Femur (tissue), 1 donor: ENCODE measurements at places on chromosomes 3 and 15.

DNA sequence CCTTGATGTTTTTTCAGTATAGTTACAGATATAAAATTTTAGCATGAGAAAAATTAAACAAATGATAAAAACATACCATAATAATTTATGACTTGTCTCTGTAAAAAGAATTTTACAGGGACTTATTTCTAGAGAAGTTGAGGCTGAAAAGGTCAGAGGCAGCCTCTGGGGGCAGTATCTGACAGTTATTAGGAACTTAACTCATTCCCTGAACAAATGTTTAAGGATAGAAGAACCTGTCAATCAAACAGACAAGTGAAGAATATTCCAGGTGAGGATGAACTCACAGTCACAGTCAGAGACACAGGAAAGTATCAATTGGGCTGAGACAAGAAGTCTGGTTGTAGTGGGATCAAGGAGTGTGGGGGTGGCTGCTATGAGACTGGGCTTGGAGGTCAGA is 7.3 kb downstream of the MYLK start:
- DNase-seq, result no peak

DNA sequence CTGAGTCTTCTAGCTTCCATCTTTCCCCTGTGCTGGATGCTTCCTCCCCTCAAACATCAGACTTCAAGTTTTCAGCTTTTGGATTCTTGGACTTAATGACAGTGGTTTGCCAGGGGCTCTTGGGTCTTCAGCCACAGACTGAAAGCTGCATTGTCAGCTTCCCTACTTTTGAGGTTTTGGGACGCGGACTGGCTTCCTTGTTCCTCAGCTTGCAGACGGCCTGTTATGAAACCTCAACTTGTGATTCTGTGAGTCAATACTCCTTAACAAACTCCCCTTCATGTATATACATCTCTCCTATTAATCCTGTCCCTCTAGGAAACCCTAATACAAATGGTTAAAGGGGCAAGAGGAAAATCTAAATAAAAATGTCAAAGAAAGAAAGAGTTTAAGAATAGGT is 100.1 kb downstream of the ABI3BP start:
- no peak for DNase-seq

GRCh38 chr3:119660474-119661440 is at the start of gene POPDC2:
Gene POPDC2 (minus strand): TSS chr3:119660589. CDS start chr3:119660423, 166 bp downstream.
- no peak for DNase-seq

DNA sequence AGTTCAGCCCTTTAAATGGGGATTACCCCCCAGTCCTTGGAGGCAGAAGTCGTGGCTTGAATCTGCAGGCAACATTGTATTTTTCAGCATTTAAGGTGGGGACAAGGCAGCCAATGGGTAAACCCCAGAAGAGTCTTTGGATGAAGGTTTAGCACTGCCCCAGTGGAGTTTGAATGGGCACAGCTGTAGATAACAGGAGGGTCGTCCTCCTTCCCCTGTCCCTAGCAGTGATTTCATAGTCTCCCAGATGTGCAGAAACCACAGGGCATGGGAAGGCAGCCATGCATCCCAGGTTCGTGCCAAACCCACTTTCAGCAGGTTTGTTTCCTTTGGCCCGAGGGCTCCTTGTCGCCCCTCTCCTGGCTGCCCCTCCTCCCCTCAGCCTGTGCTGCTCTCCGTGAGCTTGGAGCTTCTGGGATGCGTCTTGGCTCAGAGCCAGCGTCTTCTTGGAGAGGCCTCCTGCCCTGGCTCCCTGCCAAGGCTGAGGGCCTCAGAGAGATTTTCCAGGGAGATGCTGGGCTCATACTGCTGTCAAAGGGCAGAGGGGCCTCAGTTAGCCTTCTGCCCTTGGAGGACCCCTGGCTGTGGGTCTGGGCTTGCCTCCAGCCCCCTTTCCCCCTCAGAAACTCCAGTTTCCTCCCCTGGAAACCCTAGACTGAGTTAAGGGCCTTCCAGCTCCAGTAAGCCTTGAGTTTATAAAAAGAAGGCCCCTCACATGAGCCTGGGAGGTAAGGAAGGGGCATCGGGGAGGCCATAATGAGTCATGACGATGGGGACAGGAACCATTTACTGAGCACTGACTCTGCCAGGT is 48.9 kb upstream of the POLG start:
- peak; percentile 84 for DNase-seq

- no peak for DNase-seq
Observed at GRCh38 chr15:88932271-88932874, 19.2 kb upstream of the MFGE8 start.

DNA sequence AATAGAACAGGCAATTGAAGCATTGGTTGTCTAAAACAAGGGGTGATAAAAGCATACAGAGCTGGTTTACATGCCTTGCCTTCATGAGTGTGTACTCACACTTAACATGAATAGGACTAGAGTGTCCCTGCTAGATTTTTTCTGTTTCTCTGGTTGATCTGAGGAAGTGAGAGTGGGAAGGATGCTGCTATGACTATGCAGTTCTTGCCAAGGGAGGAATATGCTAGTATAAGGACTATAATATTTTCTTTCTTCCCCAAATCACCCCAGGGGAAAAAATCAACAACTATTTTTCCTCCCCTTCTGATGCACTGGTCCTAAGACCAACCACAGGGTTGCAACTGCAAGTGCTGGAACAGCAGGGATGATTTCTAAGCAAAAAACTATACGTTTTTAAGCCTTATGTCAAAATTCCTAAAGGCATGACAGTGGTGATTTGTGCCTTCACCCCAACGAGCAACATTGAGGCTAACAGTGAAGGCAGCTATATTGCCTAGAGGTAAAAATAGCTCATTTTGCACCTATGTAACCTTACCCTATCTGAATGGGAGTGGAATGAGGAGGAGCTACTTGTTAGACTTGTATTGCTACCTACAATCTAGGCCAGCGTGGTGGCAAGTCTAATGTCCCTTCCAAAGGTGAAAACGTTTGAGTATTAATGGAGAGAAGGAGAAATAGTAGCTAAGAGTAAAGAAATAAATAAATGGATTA is 33.5 kb upstream of the USP8 start:
- no peak for DNase-seq

- no peak for DNase-seq
Observed at GRCh38 chr3:66480666-66481065, 20.2 kb downstream of the LRIG1 start.

DNA sequence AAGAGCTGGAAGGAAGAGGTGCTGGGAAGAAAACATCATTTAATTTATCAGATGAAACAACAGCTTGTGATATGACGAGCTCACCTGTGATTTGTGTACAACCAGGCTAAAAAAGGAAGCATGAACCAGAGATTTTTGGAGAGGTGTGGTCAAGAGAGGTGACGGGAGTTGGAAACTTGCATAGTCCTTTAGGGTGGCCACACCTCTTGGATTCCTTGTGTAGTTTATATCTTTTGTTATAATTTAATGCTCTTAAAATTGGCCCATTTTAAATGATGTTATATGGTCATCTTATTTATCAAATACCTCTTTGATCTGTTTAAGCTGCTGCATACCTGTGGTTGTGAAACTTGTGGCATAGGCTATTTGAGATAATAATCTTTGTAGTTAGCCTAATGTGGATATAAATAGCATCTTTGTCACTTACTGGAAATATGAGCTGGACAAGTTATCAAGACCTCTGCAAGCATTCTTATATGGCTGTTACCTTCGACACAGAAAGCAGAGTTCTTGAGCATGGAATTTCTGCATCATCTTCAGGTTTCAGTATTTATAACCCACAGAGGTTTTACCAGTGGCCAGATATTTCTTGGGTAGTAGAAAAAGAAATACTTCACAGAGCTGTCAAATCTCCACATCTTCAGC is 49.1 kb downstream of the IL1RAP start:
- DNase-seq, result no peak

GRCh38 chr15:61126811-61127210 is 102.3 kb downstream of the RORA start:
- no peak for DNase-seq

GRCh38 chr3:59481776-59482400 is 432.1 kb upstream of the CFAP20DC start:
- DNase-seq, result no peak

DNA sequence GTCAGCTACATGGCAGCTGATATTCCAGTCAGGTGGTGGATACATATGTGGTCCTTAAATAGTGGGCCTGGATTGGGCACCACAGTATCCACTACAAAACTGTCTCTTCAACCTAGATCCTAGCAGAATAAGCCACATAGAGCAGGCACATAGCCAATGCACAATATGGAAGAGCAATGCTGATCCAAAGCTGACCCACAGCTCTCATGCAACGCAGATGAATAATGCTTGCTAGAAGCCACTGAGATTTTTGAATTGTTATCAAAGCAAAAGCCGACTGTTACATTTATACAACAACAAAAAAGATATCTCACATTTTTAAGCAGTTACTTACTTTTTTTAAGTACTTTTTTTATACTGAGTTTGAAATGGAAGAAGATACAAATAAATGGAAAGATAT is 11.2 kb downstream of the CNTN3 start:
- no peak for DNase-seq

GRCh38 chr15:91407269-91407889 is 307.3 kb downstream of the SV2B start:
- DNase-seq, result peak; percentile 56

GRCh38 chr15:47983533-47983932 is 137.3 kb upstream of the SLC24A5 start:
- no peak for DNase-seq

GRCh38 chr3:15430624-15431023 is 3.2 kb downstream of the EAF1 start:
- no peak for DNase-seq

GRCh38 chr3:169579116-169579710 is 84.3 kb downstream of the MECOM start:
- DNase-seq, result no peak

DNA sequence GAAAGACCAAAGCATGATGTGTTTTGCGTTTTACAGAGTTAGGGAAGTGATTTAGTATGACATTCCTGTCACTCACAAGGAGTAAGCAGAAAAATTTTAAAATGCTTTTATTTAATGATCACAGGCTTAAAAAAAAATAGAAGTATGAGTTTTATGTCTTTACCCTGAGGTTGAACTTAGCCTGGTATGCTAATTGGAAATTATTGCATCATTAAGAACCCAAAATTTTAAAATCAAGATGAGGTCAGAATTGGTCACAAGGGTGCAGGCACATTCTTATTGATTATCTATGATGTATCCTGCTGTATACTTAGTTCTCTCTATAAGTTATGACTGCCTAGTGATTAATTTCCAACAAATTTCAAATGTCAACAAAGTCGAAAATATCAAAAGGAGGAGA is 585.6 kb upstream of the ALCAM start:
- no peak for DNase-seq

DNA sequence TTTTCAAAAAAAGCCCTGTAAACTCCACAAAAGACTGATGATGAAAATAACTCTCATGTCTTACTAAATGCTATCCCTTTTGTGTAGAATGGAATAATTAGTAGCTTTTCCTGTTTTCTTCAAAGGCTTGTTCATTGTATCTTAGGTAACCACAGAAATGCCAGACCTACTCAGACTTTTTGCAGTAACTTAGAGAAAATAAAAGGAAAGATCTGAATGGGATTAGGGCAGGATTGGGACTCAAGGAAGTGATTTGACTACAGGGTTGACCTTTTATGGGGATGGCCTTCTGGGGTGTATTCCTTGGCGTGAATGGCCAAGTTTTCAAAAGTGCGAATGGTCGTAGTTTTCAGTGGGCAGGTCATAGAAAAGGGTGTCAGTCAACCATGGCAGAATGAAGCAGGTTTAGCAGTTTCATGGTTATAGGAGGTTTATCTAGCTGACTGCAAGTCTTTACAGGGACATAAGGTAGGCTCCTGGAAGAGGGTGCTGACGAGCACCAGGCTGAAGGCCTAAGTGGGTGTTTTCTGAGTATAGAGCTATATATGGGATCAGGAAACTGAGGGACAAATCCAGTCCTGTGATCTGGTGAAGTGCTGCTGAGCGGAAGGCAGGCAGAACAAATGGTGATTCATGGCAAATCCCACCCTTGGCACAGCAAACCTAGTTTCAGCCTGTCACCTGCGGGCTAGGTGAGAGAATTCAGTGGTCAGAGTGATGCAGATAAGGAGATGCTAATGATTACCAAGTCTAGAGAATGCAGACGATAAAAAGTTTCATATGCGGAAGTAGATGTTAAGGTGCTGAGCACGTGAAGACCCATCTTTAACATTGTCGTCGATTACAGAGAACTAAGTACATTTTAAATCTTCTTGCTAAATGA is 46.4 kb downstream of the IL1RAP start:
- DNase-seq, result no peak

GRCh38 chr15:85974348-85974705 is 105.3 kb upstream of the AGBL1 start:
- no peak for DNase-seq

GRCh38 chr3:36964331-36964730 is 19.5 kb upstream of the TRANK1 start:
- DNase-seq, result no peak
